ENCODE measurements at places on chromosomes 1 and 21.

DNA sequence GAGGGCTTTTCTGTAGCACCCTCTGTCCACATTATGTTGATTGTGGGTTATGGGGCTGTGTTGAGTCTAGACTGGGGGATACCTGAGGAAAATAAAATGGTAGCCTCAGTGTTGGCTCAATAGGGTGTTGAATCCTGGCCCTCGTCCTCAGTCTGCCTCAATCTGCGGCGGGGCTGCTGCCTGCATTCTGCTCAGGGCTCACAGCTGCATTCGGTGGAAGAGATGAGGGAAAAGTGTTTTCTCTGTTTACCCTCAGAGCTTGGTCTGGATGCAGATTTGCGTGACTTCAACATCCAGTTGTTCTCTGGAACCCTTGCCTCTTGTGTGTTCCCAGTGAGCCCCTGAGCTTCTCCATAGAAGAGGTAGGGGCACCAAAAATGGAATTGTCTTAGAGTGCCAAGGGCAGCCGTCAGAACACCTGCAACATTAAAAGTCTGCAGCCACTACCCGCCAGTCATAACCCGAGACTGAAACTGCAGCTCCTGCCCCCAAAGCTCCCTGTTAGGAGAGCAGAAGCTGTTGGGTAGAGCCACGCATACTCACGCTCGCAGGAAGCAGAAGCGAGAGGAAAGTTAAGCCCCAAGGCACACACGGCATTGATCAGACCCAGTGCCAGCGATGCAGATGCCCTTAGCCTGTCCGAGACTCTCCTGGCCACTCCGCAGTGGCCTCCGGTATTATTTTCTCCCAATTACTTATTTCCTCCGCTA, 215.3 kb upstream of the C1orf174 start:
- DNase-seq, result no peak

DNA sequence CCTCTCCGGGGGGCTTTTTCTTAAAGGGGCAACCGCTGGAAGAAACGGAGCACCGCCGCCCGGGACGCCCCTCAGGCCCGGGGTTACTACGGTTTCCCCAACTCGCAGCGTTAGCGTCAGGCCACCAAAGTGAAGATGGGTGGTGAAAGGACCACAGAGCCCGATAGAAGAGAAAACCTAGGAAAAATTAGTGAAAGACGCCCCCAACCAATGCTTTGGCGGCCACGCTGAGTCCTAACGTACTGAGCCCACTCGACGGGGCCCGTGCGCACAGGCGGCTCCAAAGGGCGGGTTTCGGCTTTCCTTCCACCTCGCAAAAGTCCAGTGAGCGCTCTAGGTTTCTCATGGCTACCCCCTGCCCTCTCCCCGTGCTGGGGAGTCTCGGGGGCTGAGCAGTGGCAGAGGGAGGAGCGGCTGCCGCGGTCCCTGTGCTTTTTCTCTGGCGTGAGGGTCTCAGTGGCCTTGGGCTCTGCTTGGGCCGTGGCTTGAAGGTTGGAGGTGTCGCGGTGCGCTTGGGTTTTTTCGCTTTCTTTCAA, 12.2 kb upstream of the SPEN start:
- DNase-seq, result no peak

DNA sequence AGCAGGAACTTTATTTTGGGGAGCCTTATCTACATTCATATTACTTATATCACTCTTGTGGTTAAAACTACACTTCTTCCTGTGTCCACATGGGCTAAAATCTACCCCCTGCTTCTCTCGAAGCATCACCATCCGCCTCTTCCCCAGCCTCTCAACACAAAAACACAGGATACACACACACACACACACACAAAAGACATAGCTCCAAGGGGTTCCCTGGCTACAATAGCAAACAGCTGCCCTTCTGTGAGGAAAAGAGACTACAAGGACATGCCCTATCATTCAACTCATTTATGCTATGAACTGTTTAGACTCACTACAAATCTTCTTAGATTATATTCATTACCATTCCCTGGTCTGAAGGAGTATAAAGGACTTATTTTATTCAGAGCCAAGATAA, 155.0 kb downstream of the PIGK start:
- DNase-seq, result peak; percentile 34

GRCh38 chr1:117732956-117733355, 127.1 kb downstream of the TENT5C start:
- no peak for DNase-seq

DNA sequence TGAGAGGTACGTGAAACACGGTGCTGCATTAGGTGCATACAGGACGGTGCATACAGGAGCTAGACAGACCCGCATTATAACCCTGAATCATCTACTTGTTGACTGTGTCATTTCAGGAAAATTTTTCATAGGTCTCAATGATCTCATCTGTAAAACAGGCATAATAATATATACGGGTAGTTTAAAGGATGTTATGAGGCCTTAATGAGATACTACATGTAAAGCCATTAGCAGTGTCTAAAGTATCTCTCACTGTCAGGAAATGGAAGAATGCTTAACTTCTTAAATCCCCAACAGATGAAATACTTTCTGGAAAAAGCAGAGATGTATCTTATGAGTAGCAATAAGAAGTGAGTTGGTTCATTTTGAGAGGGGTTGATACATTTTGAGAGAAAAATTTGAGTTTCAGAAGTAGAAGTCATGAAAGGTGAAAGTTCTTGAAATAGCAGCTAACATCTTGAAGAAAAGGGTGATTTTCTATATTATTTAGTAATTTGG, 669.6 kb downstream of the PTPRC start:
- DNase-seq, result no peak

DNA sequence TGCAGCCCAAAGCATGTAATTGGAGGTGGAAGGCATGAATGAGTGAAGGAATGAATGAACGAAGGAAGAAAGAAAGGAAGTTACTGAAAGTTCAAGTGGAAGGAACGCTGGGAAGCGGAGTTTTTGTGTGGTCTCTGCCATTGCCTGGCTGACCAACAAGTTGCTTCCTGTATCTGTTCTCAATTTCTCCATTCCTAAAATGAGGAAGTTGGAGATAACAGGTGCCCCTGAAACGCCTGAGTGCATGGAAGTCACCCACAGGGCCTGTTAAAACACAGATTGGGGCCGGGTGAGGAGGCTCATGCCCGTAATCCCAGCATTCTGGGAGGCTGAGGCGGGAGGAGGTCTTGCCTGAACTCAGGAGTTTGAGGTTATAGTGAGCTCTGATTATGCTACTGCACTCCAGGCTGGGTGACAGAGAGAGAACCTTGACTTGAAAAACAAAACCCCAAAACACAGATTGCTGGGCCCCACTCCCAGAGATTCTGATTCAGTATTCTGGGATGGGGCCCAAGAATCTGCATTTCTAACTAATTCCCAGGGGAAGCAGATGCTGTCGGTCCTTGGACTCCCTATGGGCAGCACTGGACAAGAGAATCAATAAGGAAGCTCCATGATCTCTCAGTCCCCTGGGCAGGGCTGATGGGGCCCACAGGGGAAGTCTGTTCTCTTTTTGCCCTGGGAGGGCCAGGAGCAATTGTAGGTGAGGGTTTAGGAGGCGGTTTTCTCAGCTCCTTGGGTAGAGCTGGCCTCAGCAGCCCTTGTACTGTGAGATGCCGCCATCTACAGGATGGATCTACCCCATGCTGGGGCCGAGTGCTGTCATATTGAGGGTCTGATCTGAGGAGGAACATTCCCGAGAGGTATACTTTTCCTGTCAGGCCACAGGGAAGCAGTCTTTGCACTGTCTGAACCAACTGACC, 3.3 kb upstream of the CNR2 start:
- DNase-seq, result no peak

DNA sequence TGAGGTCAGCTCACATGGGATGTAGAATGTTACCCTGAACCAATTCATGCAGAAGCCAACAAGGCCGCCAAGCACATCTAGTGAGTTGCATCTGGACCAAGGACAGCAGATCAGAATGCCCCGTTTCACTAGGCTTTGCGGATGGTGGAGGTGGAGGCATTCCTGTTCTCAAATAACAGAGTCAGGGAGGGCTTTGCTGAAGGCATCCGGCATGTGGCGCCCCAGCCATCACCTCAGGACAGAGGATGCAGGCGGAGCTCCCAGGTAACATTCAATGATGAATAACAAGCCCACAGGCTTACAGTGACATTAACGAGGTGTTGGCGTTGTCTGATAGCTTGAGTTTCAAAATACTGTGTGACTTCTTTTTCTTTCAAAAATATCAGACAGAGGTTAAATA, 476.2 kb downstream of the CAMTA1 start:
- DNase-seq, result no peak

DNA sequence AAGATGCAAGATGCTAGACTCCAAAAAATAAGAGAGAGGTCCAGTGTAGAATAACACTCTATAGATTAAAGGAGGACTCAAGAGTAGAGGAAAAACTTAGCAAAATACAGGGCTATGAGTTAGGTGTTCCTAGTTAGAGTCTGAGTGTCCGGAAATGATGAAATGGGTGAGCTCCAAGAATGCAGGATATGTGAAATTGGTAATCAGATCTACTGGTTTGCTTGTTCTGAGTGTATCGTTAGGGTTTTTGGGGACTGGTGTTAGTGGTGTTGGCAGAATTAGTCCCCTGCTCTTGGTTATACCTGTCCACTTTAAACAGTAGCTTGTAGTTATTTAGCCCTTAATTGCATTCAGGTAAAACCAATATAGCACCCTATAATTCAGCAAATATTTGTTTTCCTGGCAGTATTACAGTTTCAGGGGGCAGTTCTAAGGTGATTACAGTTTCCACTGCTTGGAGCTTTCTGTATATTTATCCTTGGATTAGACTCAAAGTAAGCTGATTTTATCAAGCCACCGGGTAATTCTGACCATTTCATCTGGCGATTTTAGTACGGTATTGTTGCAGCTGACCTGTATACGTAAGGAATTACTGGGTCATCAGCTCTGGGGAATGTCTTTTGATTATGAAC, 332.7 kb downstream of the CHRM3 start:
- peak; percentile 29 for DNase-seq

DNA sequence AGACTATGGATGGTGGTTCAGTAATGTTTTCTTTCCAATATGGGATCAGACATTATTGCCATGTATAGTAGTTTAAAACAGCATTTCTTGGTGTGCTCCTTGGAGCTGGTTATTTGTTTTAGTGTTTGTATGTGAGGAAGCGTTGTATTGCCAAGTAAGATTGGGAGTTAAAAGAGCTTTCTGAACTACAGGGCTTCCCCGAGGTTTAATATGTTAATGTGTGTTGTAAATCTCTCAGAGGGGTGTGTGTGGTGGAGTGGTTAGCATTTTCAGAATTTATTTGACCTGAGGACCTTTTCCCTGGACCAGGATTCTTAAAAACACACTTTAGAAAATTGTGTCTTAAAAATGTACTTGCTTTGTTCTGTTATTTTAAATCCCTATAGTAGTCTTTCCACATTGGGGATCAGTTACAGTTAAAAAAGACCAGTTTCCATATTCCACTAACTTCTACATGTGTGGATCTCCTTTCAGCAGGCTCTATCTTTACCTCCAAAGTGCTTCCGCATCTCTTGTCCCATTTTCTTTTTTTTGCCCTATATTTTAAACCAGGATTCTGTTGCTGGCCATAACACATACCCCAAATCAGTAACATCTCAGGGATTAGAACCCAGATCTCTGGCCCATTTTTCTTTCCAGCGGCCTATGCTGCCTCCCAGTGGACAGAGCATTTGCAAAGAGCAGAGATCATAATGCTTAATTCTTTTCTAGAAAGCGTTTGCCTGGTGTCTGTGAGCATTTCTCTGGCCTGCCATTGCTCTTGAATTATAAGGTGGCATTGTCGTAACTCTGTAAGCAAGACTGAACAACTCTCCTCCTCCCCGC, 58.6 kb downstream of the PBX1 start:
- DNase-seq, result peak; percentile 64

GRCh38 chr1:51288578-51288977, 41.8 kb downstream of the TTC39A start:
- no peak for DNase-seq

DNA sequence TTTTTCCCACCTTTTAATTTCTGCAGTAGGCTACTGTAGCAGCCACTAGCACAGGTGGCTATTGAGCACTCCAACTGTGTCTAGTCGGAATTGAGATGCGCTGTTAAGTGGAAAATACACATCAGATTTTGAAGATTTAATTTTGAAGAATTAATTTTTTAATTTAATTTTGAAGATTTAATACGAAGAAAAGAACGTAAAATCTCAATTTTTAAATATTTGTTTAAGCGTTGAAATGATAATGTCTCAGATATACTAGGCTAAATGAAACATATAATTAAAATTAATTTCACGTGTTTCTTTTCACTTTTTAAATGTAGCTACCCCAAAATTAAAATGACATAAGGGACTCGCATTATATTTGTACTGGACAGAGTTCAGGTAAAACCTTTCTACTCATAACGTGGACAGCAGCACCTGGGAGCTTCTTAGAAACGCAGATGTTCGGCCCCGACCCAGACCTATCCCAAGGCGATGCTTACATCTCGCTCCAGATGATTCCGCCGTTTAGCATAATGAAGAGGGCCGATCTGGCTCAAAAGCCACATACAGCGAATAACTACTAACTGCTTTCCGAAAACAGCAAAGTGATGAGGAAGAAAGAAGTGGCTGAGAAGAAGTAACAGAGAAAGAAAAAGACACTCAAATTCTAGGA, 717 bp downstream of the CRYZL1 start:
- DNase-seq, result no peak

DNA sequence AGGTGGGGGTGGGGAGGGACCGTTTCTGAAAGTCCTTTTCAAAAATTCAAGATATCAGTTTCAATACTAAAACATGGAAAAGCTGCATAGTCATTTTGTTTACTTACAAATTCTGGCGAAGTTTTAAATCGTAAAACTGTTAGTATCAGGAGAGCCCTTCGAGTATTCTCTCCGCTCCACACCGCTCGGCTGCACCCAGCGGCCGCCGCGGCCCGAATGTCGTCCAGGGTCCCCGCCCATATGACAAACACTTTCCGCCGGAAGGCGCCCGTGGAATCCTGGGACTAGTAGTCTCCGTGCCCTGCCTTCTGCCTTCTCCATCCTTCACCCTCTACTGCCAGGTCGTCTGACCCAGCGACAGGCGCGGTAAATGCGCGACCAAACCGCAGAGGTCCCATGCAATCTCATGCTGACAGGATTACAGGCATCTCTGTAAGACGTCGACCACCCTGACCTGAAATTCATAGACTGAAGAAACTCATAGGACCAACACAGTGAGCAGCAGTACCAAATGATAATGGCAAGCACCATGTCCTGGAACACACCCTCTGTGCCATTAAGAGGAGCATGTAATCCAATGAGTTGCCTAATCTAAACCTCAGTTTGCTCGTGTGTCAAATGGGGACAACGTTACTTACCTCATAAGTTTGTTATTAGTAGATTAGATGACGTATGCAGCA, at the start of gene TOR1AIP2:
TOR1AIP2 (minus strand) TSS at position 218 of the 680 bp plus-strand sequence. CDS start 25,138 bp downstream, outside the sequence.
- DNase-seq, result peak; percentile 43

DNA sequence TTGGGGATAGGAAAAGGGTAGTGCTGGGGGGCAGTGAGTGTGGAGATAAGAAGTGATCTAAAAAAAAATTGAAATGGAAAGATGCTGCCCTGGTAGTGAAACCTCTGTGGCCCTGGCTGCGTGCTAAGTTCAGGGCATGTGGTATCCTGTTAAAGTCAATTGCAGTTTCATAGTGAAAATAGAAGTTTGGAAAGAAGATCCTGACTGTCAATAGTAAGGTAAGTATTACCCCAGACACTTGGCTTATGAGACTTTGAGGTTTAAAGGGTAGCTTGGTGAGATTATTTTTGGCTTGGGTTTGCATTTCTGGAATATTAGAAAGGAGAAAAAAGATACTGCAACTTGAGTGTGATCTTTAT, 6.8 kb downstream of the ARID1A start:
- DNase-seq, result no peak

- DNase-seq, result no peak
Measured at GRCh38 chr1:226349801-226350518, 41.0 kb upstream of the LIN9 start.

GRCh38 chr1:11823366-11824137, 17.6 kb downstream of the CLCN6 start:
- DNase-seq, result no peak

Data from NCI-H748 treated with DMSO at 0.1 percent for 48 hours (cell line).